SK-N-MC (cell line): ENCODE measurements at places on chromosomes 12 and 14.

GRCh38 chr14:22689199-22689598, 45.0 kb upstream of the OR6J1 start:
- no peak for DNase-seq

- no peak for DNase-seq
These were observed 362.3 kb downstream of the NAV3 start for GRCh38 chr12:78192979-78193378.

DNA sequence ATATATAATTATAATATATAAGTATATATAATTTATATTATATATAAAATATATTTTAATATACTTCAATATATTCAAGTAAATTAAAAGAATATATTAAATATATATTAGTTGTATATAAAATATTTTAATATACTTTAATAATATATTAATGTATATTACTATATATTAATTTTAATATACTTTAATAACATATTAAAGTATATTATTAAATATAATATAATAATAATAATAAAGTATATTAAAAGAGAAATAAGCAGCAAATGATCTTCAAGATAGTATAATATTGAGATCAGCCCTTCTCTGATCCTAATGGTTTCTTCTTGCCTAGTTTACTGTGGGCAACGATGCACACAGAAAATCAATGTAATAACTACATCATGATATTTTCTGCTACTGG, 2.3 kb downstream of the OR4M1 start:
- no peak for DNase-seq

GRCh38 chr12:78550831-78551230, 313.7 kb upstream of the SYT1 start:
- DNase-seq, result no peak

GRCh38 chr12:121142171-121142950, 9.7 kb downstream of the P2RX7 start:
- no peak for DNase-seq

- no peak for DNase-seq
These were observed 47.5 kb downstream of the PRKCH start for GRCh38 chr14:61368781-61369453.

- DNase-seq, result no peak
These were observed 71.7 kb upstream of the RIN3 start for GRCh38 chr14:92441751-92442504.

DNA sequence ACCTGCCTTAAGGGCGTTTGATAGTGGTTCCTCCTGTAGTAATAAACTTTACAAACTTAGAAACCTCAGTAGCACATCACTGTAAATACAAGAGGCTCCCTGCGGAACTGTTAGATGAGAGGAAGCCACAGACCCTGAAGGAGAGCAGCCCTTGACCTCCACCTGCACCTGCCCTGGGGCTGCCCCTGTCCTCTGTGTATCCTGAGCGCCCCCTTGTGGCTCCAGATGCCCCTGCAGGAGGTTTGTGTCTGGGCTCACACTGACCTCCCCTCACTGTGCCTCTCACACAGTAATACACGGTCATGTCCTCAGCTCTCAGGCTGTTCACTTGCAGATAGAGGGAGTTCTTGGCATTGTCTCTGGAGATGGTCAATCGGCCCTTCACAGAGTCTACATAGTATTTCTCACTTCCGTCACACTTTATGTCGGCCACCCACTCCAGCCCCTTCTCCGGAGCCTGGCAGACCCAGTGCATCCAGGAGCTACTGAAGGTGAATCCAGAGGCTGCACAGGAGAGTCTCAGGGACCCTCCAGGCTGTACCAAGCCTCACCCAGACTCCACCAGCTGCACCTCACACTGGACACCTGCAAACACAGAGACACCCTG, 1059.8 kb downstream of the TMEM121 start:
- DNase-seq, result no peak

DNA sequence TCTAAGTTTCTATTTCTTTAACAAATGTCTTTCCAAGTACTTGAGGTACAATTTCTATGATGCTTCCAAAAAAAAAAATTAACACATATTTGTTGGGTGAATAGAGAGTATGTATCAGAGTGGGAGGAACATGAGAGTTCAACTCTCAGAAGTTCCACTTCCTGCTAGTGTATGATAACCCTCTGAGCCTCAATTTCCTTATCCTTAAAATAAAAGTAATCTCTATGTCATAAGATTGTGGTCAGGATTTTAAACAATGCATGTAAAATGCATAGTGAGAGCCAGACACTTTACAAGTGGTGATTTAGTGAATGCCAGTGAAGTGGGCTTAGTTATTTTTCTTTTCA, 270.3 kb upstream of the AMIGO2 start:
- DNase-seq, result no peak

DNA sequence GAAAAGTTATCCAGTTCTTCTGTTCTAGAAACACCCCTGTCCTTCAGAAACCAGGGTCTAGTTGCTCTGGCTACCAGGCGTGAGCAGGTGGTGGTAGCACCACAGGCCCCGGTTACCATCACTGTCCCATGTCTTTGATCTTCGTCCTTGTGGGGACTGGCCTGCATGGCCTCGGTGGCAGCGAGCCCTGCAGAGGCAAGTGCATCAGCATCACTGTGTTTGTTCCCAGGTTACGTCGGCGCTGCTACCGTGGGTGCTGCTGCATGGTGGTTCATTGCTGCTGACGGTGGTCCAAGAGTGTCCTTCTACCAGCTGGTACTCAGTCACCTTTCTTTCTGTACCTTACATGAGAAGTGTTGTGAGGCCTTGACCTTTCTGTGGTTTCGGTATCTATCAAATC, 58.9 kb downstream of the ANAPC7 start:
- DNase-seq, result no peak

DNA sequence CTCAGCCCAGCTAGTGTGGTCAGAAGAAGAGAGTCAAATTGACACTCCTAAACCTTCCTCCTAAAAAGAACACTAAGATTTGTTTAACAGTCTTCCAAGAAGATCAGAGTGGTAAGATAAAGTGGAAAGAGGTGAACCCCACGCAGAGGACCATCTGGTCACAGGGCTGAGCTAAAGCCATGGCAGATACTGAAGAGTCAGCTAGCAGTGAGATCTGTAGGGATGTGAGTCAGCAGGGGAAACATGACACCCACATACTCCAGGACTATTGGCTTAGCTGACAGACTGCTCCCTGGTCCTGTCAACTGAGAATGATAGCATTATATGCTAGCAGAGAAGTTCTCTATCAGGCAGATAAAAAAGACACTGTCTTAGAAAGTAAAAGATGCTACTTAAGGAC, 269.4 kb upstream of the ALG10 start:
- DNase-seq, result no peak

DNA sequence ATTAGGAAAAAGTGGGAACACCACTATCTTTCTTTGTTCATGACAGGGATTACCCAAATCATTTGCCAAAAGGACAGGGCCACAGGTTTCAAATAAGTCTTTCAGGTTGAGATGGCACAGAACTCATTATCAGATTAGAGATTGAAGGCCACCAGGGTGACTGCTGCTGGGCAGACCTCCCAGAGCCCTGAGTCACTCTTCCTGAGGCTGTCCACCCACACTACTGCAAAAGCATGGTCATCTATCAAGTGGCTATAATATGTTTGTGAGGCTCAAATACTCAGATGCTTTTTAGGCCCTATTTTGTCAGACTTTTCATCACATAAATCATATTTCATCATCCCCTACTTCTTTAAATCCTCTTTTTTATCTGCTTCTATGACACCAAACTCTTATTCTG, 155.3 kb upstream of the CCDC196 start:
- no peak for DNase-seq

- DNase-seq, result no peak
These were observed 199.7 kb upstream of the CPNE8 start for GRCh38 chr12:39105111-39105510.

- DNase-seq, result no peak
These were observed 52.5 kb upstream of the RIN3 start for GRCh38 chr14:92460916-92461579.

DNA sequence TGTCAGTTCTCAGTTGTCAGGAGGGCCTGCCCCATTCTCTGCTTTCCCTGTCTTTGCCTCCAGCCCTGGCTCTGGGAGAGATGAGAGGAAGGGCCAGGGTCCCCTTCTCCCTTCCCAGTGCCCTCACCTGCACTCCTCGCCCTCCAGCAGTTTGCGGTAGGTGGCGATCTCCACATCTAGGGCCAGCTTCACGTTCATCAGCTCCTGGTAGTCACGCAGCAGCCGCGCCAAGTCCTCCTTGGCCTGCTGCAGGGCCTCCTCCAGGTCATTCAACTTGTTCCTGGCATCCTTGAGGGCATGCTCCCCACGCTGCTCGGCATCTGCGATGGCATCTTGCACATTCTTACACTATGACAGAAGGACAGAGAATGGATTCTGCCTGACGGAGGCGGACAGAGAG, 5.4 kb downstream of the KRT2 start:
- no peak for DNase-seq

DNA sequence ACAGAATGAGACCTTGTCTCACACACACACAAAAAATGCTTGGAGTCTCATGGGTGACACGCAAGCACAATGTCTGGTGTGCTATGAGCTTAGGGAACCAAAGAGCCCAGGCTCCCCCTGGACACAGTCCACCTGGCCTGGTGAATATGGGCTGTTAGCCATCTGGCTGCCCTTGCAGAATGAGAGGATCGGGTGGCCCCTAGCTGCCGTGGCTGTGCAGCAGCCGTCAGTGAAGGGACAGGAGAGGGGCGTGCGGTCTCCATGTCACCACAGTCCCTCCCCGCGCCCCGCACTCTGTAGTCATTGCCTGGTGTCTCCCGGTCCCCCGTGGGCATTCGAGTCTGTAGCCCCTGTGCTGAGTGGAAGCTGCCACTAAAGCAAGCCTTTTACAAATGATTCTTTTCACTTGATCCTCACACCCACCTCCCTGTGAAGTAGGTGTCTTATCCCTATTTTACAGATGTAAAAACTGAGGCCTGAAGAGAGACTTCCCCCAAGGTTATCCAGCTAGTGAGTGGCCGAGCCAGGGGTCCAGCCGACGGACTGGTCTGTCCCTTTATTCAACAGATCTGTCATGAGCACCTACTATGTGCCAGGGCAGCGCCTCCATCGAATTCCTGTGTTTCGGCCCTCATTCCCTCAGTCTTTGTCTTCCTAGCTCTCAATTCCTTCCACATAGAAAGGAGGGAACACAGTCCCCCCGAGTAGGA, 18.8 kb downstream of the MVK start:
- no peak for DNase-seq

GRCh38 chr12:47121146-47121545, 41.4 kb upstream of the AMIGO2 start:
- DNase-seq, result no peak

GRCh38 chr12:6323340-6323994, 13.0 kb downstream of the PLEKHG6 start:
- peak; percentile 51 for DNase-seq

DNA sequence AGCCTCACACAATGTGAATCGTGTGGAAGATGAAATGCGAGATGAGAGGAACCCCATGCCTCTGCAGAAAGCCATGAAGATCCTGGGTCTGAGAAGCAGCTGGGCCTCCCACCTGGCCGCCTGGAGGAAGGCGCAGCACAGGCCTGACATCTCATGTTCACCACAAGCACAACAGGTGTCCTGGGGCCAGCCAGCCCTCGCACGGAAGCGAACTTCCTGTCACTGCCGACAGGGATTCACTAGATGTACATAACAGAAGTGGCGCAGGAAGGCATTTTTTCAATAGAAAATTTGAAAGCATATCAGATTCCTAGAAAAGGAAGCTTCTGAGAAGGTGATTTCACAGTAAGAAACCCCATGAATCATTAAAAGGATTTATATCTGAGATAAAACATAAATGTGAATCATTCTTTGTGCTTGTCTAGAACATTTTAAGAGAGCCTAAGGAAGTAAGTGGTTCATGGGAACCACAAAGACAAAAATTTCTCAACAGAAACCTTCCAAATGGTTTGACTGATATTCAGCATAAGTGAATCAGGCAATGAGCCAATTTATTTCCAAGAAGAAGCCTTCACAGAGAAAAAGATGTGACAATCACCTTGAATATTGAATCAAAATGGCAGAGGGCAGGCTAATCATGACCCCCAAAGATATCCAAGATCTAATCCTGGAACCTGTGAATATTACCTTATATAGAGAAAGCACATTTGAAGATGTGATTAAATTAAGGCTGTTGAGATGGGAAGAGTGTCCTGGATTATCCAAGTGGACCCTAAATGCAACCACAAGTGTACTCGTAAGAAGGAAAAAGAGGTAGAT, 311.9 kb downstream of the DUSP6 start:
- DNase-seq, result peak; percentile 69

- no peak for DNase-seq
These were observed 27.6 kb downstream of the TDP1 start for GRCh38 chr14:89983375-89983774.

GRCh38 chr12:42633594-42633993, 44.0 kb upstream of the PRICKLE1 start:
- no peak for DNase-seq

GRCh38 chr14:102182936-102183619, 43.4 kb downstream of the WDR20 start:
- no peak for DNase-seq

GRCh38 chr12:106582249-106582591, 584 bp upstream of the RFX4 start:
- no peak for DNase-seq

- DNase-seq, result no peak
These were observed 77.5 kb upstream of the ATP2A2 start for GRCh38 chr12:110203546-110203945.

- DNase-seq, result no peak
These were observed 34.6 kb upstream of the MIS18BP1 start for GRCh38 chr14:45287610-45288009.

DNA sequence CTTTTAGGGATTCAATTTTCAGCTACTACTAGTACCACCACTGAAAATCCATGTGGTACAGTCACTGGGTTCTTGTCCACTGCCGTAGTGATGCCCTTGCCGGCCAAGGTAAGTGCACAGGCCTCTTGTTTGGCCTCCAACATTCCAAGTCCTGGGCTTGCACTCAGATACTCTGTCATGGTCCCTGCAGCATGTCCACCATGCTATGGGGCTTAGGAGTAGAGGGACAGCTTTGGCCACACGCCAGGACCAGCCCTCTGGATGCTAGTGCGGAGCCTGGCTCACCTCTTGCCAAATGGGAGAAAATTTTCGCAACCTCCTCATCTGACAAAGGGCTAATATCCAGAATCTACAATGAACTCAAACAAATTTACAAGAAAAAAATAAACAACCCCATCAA, 38.6 kb upstream of the APPL2 start:
- no peak for DNase-seq

DNA sequence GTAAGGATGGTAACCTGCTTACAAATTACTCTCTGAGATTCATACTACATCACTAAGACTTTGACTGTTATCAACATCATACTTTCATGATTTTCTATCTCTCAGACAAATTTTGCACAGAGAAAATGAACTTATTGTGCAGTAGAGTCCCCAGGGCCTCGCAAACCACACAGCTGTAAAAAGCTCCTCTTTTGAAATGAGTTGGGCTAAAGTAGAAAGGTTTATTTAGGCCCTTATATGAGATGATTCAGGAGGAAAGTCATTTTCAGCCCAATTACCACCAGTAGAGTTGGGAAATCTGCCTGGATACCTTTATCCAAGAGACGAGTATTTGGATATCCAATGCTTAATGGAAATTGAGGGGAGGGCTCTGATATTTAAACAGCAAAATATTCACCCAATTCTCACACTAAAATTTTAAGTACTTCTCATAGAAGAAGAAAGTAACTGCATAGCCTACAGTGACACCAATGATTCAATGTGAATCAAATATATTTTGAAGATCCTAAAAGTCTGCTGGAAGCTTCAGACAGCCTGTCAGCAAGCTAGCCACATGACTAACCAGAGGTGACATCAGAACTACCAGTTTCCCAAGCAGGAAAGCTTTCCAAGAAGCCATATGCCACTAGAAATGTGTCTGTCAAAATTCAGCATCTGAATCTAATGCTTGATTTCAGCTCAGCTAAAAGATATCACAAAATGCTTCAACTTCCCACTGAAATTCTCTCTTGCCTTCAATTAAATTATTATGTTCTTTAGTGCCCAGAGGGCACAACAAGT, 190.1 kb upstream of the SYT1 start:
- no peak for DNase-seq
